ENCODE measurements at places on chromosomes 3 and 15. TPM values are rescaled to one million over a fixed set of nuclear protein-coding genes. Genes with fewer than 3 reads are reported as not detected.

Gene CPEB1
- 0.69 TPM for total RNA-seq

Gene HAUS2
- total RNA-seq = 17.6 TPM

Gene ZNF660
- 18.7 TPM for total RNA-seq

DNA sequence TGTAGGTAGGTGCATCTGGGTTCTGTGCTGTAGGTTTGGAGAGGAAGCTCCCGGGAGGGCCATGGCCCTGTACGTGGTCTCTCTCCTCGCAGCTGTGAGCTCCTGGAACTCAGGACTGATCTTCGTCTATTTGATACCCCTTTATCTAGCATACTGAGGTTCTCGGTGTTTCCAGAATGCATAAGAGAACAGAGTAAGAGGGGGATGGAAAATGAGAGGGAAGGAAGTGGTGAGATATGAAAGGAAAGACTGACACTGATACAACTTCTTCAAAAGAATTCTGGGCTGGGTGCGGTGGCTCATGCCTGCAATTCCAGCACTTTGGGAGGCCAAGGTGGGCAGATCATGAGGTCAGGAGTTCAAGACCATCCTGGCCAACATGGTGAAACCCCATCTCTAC lies 90.7 kb downstream of the CHRD start:
- no peaks in the 10 kb centered on the region for H3K4me1 ChIP-seq
- peaks cover under 1% of the 10 kb centered on the region for H3K27me3 ChIP-seq
- no peaks in the 10 kb centered on the region for H3K36me3 ChIP-seq
- no peak for DNase-seq
- no peak overlapping the region for H3K4me3 ChIP-seq

GRCh38 chr3:27528791-27529190 lies 44.6 kb upstream of the SLC4A7 start:
- H3K4me1 ChIP-seq = peaks cover 25% of the 10 kb centered on the region
- no peaks in the 10 kb centered on the region for H3K36me3 ChIP-seq
- H3K27ac ChIP-seq = no peak overlapping the region
- no peak overlapping the region for H3K4me3 ChIP-seq
- no peaks in the 10 kb centered on the region for H3K27me3 ChIP-seq

GRCh38 chr3:42043099-42043813 lies 47.9 kb upstream of the TRAK1 start:
- DNase-seq = peak; percentile 58
- H3K27ac ChIP-seq = peak overlapping the region; percentile 100
- H3K36me3 ChIP-seq = no peaks in the 10 kb centered on the region
